ENCODE measurements at places on chromosomes 3 and 15.

DNA sequence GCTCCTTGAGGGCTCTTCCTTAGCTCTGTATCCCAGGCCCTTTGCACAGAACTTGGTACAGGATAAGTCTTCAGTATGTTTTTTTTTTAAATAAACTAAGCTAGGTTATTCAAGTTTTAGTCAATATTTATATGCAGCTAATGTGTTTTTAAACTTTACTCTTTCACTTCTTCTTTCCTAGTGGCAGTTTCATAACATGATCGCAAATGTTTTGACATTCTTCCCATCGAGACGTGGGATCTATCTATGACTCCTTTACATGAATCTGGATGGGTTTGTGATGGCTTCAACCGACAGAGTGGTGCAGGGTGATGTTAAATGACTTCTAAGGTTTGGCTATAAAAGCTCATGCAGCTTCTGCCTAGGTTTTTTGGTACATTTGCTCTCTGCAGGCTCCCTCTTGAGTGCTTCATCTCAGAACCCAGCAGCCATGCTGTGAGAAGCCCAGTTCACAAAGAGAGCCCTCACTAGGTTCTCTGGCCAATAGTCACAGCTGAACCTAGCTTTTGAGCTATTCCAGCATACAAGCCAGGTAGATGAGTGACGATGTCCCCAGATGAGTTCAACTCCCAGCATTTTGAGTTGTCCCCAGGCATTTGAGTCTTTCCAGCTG, 13.5 kb upstream of the MECOM start:
- no peak for DNase-seq

- DNase-seq = no peak
These were observed 7.6 kb upstream of the GRAMD1C start for GRCh38 chr3:113831103-113831355.

- no peak for DNase-seq
These were observed 46.6 kb downstream of the FAH start for GRCh38 chr15:80199366-80199765.

DNA sequence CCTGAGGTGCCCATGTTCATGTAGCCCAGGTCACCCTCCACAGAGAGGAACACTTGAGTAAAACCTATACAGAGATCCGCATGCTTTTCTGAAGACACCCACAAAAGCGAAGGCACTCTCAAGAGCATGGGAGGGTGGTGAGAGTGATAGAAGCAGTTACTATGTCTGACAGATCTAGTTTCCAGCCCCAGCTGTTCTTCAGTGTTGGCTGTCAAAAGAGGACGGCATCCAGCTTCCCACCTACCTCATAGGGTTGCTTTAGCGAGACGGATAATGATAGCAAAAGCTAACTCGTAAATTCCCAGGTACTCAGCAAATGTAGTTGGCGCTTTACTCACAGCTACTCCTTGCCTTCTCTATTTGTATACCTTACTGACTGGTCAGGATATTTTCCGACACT, 3.0 kb upstream of the MEX3B start:
- no peak for DNase-seq

GRCh38 chr3:183697610-183698317, at the start of gene YEATS2:
TSS of gene YEATS2 (plus strand) at chr3:183697797. CDS start at chr3:183715163, 17,366 bp downstream.
- DNase-seq = peak; percentile 77

DNA sequence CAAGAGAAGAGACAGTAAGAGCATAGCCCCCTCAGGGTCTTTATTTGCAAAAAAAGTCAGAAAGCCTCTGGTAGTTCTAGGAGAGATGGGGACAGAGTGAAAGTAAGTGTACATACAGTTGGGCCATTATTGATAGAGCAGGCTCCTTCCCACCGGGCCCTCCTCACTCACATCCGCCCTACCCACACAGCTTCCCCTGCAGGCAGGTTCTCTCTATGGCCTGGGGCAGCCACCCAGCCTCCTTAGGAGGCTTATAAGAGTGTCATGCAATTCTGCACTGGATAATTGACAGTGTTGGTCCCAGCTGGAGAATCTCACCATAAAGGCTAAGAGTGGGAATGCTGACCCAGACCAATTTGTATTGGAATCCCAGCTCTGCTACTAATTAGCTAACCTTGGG, 49.5 kb downstream of the SLC30A4 start:
- DNase-seq = no peak

- DNase-seq = no peak
These were observed 69.4 kb upstream of the STXBP5L start for GRCh38 chr3:120838441-120839091.

GRCh38 chr3:127598841-127599570, 795 bp downstream of the MCM2 start:
- no peak for DNase-seq

DNA sequence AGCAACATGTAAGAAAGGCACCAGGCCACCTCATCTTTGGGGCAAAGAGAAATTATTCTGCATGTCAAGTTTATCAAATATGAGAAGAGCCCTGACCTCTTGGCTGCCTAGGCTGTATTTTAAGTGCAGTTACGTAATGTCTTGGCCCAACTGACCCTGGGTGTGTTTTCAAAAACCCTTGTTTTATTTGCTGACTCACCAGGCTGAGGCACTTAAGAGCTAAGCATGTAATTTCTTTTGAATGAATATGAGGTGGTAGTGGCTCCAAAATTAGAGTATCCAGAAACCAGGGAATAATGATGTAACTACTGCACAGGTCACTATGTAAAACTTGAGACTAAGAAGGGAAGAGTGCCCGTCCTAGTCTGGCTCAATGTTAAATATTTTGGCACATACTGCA, 24.3 kb downstream of the PGPEP1L start:
- no peak for DNase-seq

GRCh38 chr3:49619649-49620048, 54.5 kb upstream of the APEH start:
- no peak for DNase-seq

DNA sequence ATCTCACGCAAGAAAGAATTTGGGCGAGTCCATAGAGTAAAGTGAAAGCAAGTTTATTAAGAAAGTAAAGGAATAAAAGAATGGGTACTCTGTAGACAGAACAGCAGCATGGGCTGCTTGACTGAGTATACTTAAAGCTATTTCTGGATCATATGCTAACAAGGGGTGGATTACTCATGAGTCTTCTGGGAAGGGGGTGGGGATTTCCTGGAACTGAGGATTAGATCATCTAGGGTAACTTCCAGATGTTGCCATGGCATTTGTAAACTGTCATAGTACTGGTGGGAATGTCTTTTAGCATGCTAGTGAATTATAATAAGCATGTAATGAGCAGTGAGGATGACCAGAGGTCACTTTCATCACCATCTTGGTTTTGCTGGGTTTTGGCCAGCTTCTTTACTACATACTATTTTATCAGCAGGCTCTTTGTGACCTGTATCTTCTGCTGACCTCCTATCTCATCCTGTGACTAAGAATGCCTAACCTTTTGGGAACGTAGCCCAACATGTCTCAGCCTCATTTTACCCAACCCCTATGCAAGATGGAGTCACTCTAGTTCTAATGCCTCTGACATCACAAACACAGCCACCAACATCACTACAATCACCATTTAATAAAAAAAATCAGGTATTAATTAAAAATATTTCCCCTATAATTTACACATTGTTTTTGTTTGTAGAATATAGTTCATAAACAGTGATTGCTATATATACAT, 890.7 kb upstream of the EPHA6 start:
- peak; percentile 2 for DNase-seq
